ENCODE measurements at places on chromosomes 2 and 18. TPM values are rescaled to one million over a fixed set of nuclear protein-coding genes. Genes with fewer than 3 reads are reported as not detected.

RESP18 gene
- not detected for total RNA-seq

REG3A gene
- total RNA-seq = not detected

NGEF gene
- total RNA-seq = 0.51 TPM

OSR1 gene
- 6.3 TPM for total RNA-seq

CCDC141 gene
- 116 TPM for total RNA-seq

RABL2A gene
- total RNA-seq = 5.4 TPM

TEX51 gene
- total RNA-seq = not detected

PLCL1 gene
- 96.2 TPM for total RNA-seq

ADAM23 gene
- 69.1 TPM for total RNA-seq

SPATS2L gene
- 89.5 TPM for total RNA-seq

C2orf81 gene
- 1.1 TPM for total RNA-seq

COBLL1 gene
- total RNA-seq = 15.2 TPM

LONRF2 gene
- 14.9 TPM for total RNA-seq

DNA sequence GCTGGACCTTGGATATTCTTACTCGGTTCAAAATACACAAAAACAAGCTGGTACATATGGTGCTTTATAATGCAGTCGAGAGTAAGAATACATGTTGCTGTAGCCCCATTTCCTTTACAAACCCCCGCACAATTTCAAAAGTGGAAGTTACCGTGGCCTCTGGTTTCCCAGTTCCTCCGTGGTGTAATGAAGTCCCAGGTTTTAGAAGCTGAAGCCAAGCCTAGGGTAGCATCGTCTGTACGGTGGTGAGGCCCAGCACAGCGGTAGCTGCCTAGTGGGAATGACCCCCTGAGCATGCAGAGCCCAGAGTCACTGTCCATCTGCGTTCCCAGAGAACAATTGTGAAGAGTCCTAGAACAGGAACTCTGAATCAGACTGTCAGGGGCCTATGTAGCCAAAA, 171.8 kb downstream of the ASXL3 start:
- no peak for DNase-seq

GRCh38 chr2:109118321-109118720, 10.7 kb upstream of the SH3RF3 start:
- no peak for DNase-seq

DNA sequence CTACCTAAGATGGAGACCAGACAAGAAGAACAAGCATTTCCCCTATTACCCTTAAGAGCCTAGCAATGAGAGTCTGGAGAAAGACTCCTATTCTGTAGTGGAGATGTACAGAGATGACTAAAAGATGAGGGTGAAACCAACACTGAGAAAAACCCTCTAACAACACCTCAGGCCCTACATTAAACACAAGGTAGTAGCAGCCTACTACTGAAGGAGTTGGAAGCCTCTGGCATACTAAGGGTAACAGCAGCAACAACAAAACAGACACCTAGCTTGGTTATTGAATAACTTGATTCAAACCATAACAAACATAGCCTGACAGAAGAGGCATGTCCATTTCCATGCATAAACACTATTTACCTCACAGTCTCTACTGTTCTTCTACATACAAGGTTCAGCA, 60.5 kb downstream of the UGP2 start:
- DNase-seq = no peak

DNA sequence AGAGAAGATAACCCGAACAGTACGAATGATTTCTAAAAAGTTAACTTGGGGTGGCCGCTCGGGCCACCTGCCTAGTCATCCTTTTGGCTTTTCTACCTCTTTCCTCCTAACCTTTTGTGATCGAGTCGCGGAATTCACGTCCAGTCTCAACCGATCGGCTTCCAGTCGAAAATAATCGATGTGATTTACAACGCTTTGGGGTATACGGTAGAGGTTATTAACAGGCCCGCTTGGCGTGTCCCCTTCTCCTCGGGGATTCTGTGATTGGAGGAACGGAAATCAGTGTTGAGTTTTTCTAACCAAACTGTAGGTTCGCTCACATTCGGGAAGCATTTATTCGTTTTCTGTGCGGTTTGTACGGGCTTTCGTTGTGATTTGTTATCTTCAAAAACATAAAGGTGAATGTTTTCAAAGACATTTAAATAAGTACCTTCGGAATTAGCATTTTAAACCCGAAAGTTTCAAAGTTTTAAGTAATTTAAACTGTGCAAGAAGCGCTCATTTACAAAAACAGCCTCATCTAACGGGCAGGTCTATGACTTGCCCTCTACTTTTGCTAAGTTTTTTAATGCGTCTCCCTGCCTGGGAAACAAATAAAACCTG, 588 bp upstream of the FOXI3 start:
- no peak for DNase-seq

GRCh38 chr2:88563129-88563528, 64.1 kb downstream of the EIF2AK3 start:
- no peak for DNase-seq

DNA sequence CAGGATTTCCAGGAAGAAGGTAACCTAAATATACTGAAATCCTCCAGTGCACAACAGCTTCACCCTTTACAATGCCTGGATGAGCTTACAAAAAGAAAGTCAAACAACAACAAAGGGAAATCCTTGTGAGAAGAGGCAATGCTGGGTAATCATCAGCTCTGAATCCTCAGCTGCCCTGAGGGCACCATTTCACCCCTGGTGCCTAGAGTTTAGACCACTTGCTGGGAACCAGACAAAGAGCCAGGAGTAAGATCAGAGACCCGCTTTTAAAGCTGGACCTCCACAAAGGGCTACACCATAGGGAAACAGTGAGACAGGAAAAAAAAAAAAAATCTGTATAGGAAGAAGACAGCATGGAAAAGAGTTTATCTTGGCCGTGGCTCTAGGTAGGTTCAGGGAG, 97.0 kb downstream of the FOXI3 start:
- DNase-seq = no peak

- peak; percentile 72 for DNase-seq
Observed at GRCh38 chr2:239690651-239691631, 290.1 kb upstream of the HDAC4 start.

GRCh38 chr18:59690996-59691395, 6.2 kb downstream of the CCBE1 start:
- no peak for DNase-seq

DNA sequence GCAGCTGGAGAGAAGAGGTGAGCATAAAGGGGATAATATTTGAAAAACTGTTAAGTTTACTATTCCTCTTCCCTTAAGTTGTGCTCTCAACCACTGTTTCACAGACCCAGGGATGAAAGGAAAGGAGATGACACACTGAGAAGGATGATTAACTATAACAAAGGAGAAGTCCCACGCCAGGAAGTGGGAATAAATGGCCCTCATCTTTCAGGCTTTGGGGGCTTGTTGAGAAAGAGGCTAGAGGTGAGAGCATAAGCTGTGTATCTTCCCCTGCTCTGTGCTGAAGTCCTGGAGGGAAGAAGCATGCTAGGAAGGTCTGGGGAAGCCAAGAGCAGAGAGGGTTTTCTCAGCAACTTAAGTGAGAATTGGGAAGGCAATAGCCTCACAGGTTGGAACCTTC, 399.1 kb upstream of the ATP5MC3 start:
- no peak for DNase-seq

GRCh38 chr2:210558708-210559107, 2.3 kb downstream of the CPS1 start:
- no peak for DNase-seq

DNA sequence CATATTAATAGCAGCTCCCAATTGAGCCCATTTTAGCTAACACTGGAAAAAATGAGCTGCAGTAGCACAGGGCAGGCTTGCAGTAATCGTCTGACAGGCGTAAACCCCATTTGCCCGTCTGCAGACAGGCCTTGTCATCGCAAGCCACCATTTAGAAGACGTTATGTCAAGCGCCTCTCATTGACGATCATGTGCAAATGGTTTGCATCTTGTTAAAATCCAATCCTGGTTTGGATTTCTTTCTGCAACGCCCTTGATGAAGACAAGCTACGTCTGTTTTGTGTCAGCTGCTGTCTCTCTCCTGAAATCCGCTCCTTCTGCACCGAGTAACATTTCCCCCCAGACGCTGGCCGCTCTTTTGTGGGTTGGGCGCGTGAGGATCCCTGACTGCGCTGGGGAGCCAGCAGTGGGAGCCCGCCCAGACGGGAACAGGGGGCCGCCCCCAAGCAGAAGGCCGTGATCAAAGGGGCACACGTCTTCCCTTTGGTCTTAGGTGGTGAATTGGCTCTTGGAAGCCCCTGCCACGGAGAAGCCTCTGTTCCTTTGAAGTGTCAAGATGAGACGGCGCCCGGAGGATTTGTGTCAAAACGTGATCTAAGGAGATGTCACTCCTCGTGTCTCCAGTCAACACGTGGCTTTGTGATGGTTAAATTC, 84.2 kb upstream of the GPC1 start:
- DNase-seq = no peak

- no peak for DNase-seq
Observed at GRCh38 chr2:38129481-38129880, 53.5 kb upstream of the CYP1B1 start.

DNA sequence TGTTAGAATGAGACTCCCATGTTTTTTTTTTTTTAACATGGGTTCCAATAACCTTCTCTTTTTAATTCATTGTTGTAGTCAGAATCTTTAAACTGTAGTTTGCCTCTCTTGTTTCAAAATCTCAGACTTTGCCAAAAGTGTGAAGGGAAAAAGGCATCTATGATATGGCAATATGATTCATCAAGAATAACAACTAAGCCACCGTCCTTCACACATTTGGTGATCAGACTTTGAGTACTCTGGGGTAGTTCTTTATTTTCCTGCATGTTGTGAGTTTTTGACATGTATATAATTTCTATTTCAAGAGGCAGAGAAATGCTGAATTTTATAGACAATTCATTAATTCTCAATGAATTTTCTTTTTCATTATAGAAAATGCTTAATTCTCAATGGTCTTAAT, 53.5 kb upstream of the CERS6 start:
- no peak for DNase-seq

GRCh38 chr2:182377467-182377866, 49.4 kb downstream of the PDE1A start:
- DNase-seq = no peak

- DNase-seq = no peak
Observed at GRCh38 chr2:215565897-215566296, 130.0 kb upstream of the FN1 start.

- no peak for DNase-seq
Observed at GRCh38 chr2:200431996-200432705, 77.7 kb downstream of the KCTD18 start.

- DNase-seq = no peak
Observed at GRCh38 chr2:168784993-168785392, 17.4 kb upstream of the NOSTRIN start.

GRCh38 chr2:95343429-95344214, 46.5 kb downstream of the KCNIP3 start:
- DNase-seq = peak; percentile 17

DNA sequence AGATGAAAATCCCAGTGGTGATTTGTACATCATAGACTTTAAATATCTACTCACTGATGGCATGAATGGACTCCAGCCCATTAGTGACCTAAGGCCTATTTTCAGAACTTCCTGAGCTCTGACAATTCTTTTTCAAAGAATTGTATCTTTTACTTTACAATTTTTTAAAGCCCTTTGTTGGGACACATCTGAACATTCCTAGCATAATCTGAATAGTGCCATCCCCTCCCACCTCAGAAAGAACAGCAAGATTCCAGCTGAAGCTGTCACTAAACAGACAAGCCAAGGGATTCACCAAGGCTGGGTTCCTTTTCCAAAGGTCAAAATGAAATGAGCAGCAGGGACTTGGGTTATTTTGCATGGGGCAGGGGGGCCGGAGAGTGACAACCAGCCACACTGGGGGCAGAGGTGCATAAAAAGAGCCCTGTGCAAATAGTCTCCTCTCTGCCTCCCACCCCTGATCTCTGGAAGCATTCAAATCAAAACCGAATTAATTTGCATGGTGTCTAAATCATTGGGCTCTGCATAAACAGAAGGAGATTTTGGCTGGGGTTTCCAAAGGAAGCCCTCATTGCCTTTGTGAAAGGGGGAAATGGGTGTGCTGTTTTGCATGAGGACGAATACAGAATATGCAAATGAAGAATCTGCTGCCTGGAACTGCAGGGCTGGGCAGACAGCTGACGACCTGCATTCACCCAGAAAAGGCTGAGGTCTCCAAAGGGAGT, 17.2 kb downstream of the EPHA4 start:
- DNase-seq = no peak

GRCh38 chr2:47237375-47238334, 82.5 kb upstream of the STPG4 start:
- peak; percentile 77 for DNase-seq

- peak; percentile 4 for DNase-seq
Observed at GRCh38 chr2:232493701-232494474, 6.3 kb upstream of the ECEL1 start.

DNA sequence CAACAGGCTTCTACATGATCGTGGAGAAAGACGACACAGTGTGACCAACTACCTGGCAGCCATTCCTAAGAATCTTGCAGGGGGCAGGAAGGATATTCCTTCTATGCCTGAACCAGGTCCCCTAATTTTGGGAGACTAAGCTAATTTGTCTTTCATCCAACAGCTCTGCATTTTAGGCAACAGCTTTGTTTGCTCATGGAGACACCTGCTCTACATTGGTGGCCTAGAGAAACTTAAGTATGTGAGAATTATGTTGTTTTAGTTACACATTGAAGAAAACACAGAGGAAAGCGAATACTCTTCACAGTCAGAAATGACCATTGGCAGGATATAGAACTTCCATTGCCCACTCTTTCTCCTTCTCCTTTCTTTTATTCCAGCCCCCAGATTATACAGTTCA, 75.2 kb downstream of the ASXL3 start:
- DNase-seq = no peak
